ENCODE measurements at places on chromosomes 16 and 17.
A peak's percentile ranks its signal among the peaks of the same experiment; 100 is the strongest.

GRCh38 chr17:50637829-50638605 is 3.3 kb downstream of the ABCC3 start:
- DNase-seq: no peak

GRCh38 chr17:67443931-67444595 is 67.0 kb downstream of the PITPNC1 start:
- DNase-seq: no peak

GRCh38 chr17:5234645-5235576 is at the start of gene SCIMP:
Gene SCIMP, minus strand, starts transcription at chr17:5234860. Its CDS starts 105 bp downstream, at chr17:5234755.
- no peak for DNase-seq

DNA sequence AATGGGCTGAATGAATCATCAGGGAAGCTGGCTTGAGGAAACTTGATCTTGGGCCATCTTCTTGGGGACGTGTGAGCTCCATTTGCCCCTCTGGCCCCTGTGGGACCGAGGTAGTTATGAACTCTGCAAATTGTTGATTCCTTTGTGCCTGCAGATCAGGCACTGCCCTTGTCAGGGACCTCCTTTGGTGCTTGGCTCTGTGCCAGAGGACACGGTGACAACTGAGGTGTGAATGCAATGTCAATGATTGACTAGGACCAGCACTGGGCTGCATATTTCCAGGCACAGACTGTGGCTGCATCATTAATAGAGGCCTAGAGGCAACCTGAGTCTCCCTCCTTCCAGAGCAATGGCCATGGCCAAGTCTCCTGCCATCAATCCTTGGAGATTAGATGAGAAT is 23.8 kb downstream of the PDILT start:
- DNase-seq: no peak

DNA sequence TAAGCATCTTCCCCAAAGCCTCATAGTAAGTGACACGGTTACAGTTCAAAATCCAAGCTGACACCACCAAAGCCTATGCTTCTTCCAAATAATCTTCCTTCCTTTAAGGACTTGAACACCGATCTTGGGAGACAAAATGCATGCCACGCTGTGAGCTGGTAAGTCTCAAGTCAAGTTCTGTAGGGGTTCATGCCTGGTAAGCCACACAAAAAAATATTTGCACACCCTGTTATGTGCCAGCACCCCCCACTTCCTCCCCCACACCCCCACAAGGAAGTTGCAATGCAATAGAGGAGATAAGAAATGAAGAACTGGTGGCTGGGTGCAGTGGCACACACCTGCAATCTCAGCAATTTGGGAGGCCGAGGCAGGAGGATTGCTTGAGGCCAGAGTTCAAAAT is 5.6 kb downstream of the NOG start:
- DNase-seq: no peak

DNA sequence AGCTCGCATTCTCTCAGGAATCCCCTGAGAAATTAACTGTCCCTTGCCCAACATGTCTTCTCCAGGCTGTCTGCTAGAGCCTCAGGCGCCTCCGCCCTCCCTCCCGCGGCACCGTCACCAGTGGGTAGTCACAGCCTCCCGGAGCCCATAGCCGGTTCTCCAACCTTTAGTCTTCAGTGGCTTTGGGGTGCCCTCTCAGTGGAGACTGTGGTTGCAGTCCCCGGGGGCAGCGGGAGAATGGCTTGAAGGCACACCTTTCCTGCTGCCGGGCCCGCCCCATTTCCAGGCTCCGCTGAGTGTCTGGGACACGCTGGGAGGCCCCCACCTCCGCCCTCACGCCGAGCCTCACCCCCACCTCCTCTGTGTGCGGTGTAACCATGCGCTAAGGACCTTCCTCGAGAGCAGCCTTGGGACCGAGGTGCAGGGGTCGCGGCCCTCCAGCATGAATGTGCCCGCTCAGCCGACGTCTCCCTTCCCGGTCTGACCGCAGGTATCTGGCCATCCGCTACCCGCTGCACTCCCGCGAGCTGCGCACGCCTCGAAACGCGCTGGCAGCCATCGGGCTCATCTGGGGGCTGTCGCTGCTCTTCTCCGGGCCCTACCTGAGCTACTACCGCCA is 1.7 kb downstream of the GALR2 start:
- peak; percentile 65 for DNase-seq

DNA sequence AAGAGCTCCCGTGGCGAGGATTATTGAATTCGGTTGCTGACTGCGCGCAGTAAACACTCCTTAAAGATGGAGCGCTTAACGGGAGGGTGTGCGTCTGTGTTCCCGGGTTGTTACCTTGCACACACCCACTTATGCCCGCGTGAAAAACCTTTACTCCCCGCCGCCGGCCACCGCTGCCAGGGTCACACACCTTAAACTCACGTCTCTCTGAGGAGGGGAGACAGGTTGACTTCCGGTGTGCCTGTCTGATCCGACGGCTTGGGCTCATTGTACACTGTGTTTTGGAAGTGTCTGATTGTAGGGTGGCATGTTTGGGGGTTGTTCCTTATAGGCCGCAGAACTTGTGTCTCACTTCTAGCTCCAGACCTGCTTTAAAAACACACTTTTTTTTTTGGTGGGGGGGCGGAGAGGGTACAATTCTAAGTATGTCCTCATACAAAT is 66.8 kb downstream of the KPNA2 start:
- peak; percentile 69 for DNase-seq

DNA sequence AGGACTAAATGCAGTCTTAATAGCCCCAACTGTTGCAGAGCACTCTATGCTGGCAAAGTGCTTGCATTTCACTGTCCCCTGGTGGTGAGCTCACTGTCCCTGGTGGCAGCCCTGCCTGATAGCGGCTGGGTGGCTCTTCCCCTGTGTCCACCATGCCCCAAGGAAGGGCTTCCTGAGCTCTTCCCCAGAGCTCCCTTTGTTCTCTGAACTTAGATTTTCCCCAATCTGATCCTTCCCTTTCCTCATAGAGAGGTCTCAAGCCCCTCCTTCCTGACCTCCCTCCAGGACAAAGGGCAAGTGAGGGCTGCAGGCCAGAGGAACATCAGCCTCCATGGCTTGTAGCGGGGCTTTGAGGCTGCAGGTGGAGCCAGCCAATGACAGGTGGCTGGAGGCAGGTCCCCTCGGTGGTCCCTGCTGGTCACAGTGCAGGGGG is 17.0 kb downstream of the BEAN1 start:
- no peak for DNase-seq

DNA sequence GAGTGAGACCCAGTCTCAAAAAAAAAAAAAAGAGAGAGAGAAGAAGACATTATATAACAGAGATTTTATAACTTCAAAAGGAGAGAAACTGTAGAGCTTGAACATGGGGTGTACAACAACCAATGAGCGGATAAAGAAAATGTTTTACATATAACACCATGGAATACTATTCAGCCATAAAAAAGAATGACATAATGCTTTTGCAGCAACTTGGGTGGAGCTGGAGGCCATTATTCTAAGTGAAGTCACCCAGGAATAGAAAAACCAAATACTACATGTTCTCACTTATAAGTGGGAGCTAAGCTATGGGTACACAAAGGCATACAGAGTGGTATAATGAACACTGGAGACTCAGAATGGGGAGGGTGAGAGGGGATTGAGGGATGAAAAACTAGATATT is 61.1 kb downstream of the CHD9NB start:
- no peak for DNase-seq

GRCh38 chr16:22092143-22092933 is at the start of gene VWA3A:
Gene VWA3A, plus strand, starts transcription at chr16:22092541. Its CDS starts 97 bp downstream, at chr16:22092638.
- DNase-seq: no peak

DNA sequence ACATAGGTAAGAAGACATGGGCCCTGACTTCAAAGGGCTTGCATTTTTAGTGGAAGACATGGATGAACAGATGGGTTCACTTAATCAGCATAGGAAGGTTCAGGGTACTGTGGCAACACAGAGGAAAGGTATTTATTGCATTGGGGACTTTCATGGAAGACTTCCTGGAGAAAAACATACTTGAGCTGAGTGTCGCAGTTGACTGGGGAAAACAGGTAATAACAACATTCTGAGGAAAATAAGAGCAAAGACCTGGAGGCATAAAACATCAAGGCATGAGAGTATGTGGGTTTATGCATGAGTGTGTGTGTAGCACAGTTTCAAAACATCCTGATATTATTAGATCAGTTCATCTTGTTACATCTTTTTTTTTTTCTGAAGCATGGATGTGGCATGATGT is 82.7 kb downstream of the MAP2K6 start:
- no peak for DNase-seq

- DNase-seq: no peak
Measured at GRCh38 chr17:72766761-72767356, 325.6 kb downstream of the SLC39A11 start.

DNA sequence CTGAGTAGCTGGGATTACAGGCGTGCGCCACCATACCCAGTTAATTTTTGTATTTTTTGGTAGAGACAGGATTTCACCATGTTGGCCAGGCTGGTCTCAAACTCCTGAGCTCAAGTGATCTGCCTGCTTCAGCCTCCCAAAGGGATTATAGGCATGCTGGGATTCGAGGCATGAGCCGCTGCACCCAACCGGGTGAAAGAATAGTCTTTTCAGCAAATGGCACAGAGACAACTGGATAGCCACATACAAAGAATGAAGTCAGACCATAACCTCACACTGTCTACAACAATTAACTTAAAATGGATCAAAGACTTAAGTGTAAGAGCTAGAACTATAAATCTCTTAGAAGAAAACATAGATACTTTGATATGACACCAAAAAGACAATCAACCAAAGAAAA is 67.6 kb downstream of the TBC1D16 start:
- no peak for DNase-seq

- no peak for DNase-seq
Measured at GRCh38 chr17:72122765-72123529, 2.1 kb downstream of the SOX9 start.

GRCh38 chr17:39351508-39351907 is 49.9 kb downstream of the FBXL20 start:
- DNase-seq: no peak

- DNase-seq: no peak
Measured at GRCh38 chr17:549177-550040, 165.2 kb downstream of the VPS53 start.

DNA sequence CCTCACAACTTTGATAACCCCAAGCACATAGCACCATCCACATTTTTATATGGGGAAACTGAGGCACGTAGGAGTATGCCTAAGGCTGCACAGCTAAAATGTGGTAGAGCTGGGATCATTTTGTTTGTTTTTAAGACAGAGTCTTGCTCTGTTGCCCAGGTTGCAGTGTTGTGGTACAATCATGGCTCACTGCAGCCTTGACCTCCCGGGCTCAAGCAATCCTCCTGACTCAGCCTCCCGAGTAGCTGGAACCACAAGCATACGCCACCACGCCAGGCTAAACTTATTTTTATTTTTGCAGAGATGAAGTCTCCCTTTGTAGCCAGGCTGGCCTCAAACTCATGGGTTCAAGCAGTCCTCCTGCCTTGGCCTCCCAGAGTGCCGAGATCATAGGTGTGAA is 81.0 kb upstream of the GSE1 start:
- no peak for DNase-seq

GRCh38 chr17:40177275-40177874 is at the start of gene RAPGEFL1:
Gene RAPGEFL1, plus strand, starts transcription at chr17:40177470. Its CDS starts 392 bp downstream, at chr17:40177862.
- peak; percentile 91 for DNase-seq

GRCh38 chr16:48330841-48331192 is 54.4 kb downstream of the SIAH1 start:
- DNase-seq: no peak

- no peak for DNase-seq
Measured at GRCh38 chr16:81695321-81696165, 83.5 kb upstream of the PLCG2 start.

DNA sequence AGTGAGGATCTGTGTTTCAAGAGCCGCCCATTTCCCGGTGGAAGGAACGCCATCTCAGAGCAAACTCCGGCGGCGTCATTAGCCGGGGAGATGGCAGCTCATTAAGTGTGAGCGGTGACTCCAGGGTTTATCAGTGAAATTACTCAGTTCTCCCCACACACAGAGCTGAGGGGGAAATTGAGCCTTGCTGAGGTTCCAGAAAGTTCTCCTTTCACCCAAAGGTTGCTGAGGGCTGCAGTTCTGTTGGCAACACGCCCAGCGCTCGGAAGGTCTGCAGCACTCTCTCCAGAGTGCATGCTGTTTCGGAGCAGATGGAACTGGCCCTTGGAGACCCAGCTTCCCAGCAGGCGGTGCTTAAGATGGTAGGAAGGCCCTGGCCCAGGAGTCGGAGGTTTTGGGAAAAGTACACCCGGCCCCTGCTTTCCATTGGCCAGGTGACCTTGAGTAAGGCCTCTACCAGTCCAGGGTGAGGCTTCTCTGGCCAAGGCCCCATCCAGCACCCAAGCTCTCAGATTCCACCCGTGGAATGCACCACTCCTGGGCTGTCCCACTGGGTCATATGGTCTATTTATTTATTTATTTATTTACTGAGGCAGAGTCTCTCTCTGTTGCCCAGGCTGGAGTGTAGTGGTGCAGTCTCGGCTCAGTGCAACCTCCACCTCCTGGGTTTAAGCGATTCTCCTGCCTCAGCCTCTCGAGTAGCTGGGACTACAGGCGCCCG is 167.7 kb upstream of the CIBAR2 start:
- DNase-seq: no peak

DNA sequence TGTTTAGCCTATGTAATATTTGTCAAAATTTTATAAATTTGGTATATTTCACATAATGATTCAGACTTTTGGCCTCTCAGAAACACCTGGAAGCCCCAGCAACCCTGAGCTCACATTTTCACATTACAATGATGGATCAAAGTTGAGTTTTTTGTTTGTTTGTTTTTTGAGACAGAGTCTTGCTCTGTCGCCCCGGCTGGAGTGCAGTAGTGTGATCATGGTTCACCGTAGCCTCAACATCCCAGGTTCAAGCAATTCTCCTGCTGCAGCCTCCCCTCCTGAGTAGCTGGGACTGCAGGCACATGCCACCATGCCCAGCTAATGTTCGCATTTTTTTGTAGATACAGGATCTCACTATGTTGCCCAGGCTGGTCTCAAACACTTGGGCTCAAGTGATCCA is 10.6 kb upstream of the VAT1L start:
- DNase-seq: no peak

- DNase-seq: no peak
Measured at GRCh38 chr16:3609895-3610697, 1.3 kb downstream of the SLX4 start.

DNA sequence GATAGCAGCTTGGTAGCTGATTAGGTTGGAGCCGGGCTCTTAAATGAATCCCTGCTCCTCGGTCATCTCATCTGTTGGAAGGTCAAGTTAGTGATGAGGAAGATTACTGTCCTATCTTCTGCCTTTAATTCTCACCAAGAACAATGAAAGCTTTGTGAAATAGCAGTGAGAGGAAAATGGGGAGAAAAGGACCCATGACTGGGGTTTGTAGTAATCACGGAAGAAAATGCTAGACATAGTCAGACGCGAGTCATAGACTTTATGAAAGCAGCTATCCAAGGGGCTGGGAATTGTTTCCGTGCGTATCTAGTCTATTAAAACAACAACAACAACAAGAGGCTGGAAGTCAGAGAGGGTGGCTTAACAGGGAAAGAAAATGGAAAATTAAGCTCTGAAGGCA is 18.3 kb downstream of the PIK3R5 start:
- DNase-seq: no peak

DNA sequence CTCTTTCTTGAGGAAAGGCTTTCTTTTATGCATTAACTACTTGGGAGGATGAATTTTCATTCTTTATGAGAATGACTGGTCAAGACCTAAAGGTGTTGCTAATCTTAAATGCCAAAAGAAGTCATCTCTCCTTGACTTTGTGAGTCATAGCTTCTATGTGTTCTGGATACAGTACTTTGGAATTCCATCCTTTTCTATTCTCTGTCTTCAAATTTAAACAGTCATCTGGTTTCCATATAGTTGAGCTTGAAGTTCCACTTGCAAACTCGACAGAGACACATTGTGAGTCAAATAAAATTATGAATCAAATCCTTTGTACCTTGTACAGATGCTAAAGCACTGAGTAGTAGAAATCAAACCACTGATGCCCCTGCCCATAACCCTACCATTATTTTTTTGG is 271.9 kb upstream of the PMFBP1 start:
- no peak for DNase-seq

- DNase-seq: no peak
Measured at GRCh38 chr17:57443781-57444180, 187.5 kb downstream of the MSI2 start.

Measured in activated CD8-positive, alpha-beta memory T cell treated with anti-CD3 and anti-CD28 coated beads for 24 hours (primary cell).